Stimulated activated CD4-positive, alpha-beta T cell treated with anti-CD3 and anti-CD28 coated beads, Interleukin-15, amount 100 ng/mL, for 1 hour (primary cell): ENCODE measurements at places on chromosomes 11 and 22.

GRCh38 chr11:82992223-82992622, 79.5 kb downstream of the RAB30 start:
- no peak for DNase-seq

- peak; percentile 63 for DNase-seq
Measured at GRCh38 chr11:118608360-118609227, 1.2 kb downstream of the PHLDB1 start.

GRCh38 chr11:15097411-15097810, 17.3 kb upstream of the INSC start:
- DNase-seq = no peak

DNA sequence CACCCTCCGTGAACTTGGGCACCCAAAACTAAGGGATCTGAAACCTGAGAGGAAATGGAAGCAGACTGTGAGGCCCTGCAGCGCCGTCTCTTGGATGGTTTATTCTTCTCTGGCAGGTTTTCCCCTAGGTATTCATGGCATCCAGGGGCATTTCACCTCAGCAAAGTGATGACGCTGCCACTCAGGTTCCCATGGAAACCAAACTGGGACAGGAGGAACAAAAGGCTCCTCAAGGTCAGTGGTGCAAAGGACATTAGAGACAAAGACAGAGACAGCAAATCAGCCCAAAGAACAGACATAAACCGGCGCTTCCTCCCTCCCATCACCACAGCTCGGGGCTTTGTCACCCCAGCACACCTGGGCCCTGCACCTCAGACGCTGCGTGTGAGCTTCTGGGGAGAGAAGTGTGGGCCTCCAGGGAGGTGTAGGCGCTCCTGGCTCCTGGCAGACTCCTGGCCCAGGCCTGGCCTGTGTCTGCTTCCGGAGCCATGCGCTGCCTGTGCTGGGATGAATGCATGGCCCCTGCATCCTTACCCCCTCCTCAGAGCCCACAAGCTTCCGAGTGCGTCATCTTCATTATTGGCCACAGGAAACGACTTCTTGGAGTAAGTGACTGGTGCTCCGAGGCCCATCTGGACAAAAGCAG, 5.9 kb downstream of the TP53AIP1 start:
- no peak for DNase-seq

DNA sequence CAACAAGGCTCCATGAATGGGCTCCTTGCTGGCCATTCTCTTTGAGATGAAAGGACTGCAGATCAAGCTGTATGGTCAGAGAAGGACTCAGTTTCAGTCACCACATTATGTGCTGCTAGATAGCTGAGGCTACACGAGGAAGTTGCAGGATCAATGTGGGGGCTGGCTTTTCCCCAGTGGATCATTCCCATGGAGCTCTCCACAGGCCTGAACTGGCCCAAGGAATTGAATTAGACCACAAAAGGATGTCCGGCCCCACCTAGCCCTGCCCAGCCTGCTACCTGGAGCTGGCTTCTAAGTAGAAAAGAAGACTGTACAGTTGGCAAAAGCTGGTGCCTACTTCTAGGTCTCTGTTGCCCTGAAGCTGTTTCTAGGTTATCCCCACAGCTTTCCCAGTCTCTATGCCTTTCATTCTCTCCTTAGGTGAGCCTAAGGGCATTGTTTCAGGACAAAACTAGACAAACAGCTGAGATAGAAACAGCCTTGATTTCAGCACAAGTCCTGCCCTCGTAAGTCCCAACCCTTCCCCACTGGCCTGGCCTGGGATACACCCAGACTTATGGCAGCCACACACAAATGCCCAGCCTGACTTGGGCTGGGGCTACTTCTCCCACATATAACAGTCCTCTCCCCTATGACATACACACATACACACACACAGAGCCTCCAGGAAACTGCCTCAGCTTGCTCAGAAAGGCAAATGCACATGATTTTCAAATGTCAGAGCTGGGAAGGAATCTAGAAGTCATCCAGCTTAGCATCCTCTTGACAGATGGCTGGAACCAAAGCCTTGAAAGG, 129.1 kb upstream of the NCAM1 start:
- DNase-seq = no peak

DNA sequence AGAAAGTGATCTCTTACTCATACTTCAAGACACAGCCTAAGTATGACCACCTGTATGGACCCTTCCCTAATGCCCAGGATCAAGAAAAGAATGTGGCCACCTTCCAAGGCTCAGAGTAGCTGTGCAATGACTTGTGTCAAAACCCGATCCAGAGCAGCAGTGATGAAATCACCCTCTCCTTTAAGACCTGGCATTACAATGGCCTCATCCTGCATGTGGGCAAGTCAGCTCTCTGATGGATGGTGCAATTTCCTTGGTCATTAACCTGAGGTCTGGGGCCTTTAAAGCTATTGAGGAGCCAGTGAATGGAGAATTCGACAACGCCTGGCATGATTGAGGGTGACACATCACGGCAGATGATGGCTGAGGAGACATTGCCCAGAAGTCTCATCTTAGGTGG, 9.1 kb upstream of the TUBA8 start:
- DNase-seq = no peak

- peak; percentile 16 for DNase-seq
Measured at GRCh38 chr22:19679522-19680101, 34.7 kb upstream of the SEPTIN5 start.

DNA sequence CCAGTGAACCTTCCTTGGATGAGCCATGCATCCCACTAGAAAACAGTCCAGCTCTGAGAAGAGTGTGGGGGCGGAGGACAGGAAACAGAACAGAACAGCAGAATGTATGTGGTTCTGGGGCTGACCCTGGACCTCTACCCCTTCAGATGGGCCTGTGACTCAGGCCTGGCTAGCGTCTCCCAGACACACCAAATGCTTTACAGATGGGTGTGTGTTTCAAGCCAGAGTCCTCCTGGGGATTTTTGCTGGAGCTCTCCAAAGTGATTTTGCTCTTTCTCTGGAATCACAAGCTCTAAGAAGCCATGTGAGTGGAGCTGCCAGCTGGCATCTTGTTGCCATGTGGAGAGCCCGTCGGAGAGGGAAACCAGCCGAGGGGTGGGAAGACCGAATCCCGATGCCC, 13.2 kb upstream of the C1QTNF4 start:
- no peak for DNase-seq

DNA sequence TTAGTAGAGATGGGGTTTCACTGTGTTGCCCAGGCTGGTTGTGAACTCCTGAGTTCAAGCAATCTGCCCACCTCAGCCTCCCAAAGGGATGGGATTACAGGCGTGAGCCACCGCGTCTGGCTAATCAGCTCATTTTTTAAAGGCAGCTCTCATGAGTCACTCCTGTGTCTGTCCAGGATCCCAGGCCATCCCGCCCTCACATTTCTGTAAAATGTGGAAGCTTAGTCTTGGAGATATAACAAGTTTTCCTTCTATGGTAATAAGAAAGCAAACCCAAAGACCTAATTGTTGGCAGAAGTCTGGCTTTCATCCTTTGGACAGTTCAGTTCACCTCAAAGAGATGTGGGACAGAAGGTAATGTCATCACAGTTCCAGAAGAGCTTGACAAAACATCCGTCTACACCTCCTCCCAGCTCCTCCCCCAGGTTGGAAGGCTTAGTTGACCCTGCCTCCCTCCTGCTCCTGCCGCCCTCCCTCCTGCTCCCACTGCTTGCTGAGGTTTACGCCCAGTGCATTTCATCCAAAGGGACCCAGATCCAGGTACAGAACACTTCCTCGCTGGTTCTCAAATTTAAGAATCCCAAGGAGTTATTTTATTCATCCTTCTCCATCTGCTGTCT, 6.4 kb downstream of the DRD2 start:
- no peak for DNase-seq

DNA sequence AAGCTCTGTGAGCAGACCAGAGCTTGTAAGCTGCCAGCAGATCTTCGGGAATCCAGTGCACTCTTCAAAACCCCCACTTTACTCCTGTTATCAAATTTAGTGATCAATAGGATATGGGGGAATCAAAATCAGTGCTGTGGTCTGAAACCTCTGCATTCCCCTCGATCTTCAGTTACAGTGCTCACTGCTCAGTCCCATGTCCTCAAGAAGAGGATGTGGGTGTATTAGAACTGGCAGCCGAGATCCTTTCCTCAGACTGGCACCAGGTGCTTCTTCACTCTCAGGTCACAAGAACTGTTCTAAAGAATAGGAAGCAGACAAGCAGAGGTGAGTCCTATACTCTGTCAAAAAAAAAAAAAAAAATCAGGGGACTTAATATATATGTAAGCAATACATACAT, 15.3 kb upstream of the MAML2 start:
- no peak for DNase-seq

- no peak for DNase-seq
Measured at GRCh38 chr22:24416611-24417010, 10.8 kb upstream of the ADORA2A start.

- no peak for DNase-seq
Measured at GRCh38 chr11:68669301-68670090, 14.8 kb upstream of the GAL start.

DNA sequence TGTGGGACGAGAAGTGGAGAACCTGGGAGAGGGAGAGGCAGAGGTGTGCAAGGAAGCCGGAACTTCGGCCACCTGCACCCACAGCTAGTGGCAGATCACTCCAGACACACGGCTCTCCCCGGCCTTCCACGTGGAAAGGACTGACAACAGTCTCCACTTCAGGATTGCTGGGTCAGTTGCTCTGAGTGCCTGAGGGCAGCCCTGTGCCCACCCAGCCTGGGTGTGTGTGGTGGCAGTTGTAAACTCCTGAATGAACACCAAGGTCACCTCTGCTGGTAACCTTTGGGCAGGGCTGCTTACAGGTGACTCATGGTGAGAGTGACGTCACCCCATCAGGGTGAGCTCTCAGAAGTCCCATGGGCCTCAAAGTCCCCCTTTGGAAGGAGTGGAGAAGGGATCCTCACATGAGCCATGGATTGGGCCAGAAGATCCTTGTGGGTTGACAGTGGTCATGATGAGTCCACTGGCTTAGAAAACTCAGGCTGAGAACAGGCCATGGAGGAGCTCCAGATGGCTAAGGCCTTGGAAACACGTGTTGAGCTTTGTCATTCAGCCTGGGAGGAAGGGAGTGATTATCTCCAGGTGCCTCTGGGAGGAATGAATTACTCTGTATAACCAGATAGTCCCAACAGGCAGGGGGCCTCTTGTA, 71.3 kb downstream of the BCR start:
- DNase-seq = no peak

GRCh38 chr11:27795955-27796861, 96.0 kb upstream of the BDNF start:
- DNase-seq = no peak

GRCh38 chr11:77558380-77558779, 31.4 kb upstream of the AQP11 start:
- DNase-seq = no peak

DNA sequence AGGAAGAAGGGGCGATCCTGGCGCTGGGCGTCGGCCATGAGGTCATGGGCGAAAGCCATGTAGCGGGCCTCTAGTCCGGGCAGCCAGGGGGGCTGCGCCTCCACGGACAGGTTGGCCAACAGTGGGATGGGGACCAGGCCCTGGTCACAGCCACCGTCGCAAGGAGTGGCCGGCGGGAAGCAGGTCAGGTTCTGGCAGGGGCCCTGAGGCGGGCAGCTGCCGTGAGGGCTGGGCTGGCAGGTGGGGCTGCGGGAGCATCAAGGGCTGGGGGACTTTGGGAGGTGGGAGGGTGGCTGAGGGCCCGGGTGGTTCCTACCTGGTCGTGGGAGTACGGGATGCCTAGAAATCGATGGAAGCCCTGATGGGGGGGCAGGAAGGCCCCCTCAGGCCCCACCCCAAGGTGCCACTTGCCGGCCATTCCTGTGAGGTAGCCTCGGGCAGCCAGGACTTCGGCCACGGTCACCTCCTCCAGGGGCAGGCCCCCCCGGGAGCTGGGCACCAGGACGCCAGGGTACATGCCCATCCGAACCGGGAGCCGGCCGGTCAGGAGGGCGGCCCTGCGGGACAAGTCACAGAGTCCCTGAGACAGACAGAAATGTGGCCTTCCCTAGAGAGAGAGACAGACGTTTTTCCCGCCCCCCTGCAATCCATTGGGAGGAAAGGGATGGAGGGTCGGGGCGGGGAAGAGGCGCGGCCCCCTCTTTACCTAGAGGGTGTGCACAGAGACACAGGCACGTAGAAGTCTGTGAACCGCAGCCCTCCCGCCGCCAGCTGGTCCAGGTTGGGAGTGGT, 906 bp downstream of the ARSA start:
- DNase-seq = no peak

GRCh38 chr11:8768625-8769333, 86.2 kb downstream of the RPL27A start:
- DNase-seq = no peak

DNA sequence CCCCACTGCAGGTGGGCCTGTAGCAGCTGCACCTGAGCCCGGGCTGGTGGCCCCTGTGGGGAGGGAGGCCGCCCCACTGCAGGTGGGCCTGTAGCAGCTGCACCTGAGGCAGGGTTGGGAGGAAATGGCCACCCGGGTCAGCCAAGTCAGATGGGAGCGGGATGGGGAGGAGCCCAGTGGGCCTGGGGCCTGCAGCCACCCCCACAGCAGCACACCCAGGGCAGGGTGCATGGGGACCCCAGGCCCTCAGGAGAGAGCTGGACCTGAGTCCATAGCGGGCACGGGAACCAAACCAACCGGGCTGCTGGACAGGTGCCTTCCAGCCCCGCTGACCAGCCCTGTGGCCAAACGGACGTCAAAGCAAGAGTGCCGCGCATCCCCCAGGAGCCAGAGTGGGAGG, 61.7 kb downstream of the BRD1 start:
- DNase-seq = no peak

- no peak for DNase-seq
Measured at GRCh38 chr11:105713696-105714095, 103.8 kb downstream of the GRIA4 start.

DNA sequence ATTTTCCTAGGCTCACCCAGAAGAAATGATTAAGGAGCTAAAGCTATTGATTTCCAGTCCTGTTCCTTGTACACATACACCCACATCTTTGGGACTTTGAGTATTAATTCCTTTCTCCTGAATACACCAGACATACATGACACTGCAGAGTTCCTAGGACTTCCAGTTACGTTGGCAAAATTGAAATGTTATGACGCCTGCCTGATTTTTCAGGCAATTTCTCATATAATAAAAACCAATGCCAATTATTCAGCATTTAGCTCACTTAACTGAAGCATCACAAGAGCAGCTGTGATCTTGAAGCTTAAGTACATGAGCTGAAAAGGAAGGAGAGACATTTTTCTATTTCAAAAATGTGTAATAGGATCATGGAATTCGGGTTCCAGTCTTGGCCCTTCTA, 4.5 kb downstream of the CLMP start:
- no peak for DNase-seq

DNA sequence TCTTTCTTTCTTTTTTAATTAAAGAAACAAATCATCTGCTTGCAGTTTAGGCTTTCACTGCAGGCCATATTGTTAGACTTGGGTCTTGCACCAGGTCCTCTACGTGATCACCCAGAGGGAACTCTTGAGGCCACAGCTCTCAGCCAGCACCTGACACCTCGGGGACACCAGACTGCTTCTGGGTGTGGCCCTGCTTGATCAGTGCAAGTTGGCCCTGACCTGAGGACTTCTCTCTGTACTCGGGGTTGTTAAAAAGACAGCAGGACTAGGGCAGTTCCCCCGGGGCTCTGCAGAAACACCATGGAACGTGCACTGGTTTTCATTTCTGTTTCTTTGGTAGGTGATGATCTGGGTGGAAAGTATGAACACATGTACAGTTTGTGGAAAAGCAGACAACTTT, 51.2 kb upstream of the MYO18B start:
- DNase-seq = no peak

GRCh38 chr22:17724241-17724640, 50.0 kb downstream of the BID start:
- DNase-seq = no peak

GRCh38 chr11:9868641-9869040, 204.8 kb downstream of the SWAP70 start:
- DNase-seq = no peak
